ENCODE measurements at places on chromosomes 13 and 19.
A peak's percentile ranks its signal among the peaks of the same experiment; 100 is the strongest.

DNA sequence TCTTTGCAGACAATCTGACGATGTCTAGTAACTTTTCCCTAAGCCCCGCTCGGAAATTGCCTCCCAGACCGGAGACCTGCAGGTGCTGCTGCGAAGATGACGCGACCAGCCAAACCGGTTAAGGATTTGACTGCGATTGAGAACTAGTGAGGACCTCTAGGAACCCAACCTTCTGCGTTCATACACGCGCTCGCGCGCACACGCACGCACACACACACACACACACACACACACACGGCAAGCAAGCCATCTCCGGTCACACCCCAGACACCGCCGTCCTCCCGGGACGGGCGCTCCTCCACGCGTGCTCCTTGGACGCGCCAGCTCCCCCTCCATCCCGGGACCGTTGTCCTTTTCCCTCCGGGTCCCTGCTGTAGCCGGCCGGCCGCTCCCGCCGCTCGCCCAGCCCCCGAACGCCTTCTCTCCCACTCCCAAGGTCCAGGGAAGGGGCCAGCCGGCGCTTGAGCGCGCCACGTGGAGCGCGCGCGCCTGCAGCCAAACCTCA, 1.2 kb downstream of the TBC1D4 start:
- no peak overlapping the region for H3K27ac ChIP-seq
- no peaks in the 10 kb centered on the region for H3K36me3 ChIP-seq
- peaks cover 10% of the 10 kb centered on the region for H3K4me1 ChIP-seq
- H3K27me3 ChIP-seq: no peaks in the 10 kb centered on the region

- H3K27ac ChIP-seq: no peak overlapping the region
- H3K36me3 ChIP-seq: no peaks in the 10 kb centered on the region
- no peaks in the 10 kb centered on the region for H3K4me1 ChIP-seq
Observed at GRCh38 chr19:41166944-41167804, 25.8 kb upstream of the CYP2S1 start.

DNA sequence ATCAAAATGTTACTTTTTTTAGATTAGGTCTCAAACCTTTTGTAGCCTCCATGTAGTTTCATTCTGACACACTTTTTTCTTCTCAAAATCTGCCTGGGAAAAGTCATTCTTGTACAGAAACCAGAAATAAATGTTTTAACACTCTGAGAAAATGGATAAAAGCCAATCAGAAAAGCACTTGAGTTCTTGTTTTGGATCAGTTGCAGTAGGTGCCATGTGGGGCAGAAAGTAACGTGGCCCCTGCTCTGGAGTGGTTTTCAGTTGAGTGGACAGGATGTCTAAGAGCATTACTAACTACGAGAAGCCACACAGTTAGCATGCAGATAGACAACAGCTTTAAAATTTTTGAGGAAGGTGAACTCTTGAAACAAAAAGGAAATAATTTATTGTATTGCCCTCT, 19.1 kb downstream of the GPR183 start:
- H3K27ac ChIP-seq: no peak overlapping the region
- no peak overlapping the region for H3K4me3 ChIP-seq
- no peaks in the 10 kb centered on the region for H3K36me3 ChIP-seq
- H3K27me3 ChIP-seq: no peaks in the 10 kb centered on the region
- no peaks in the 10 kb centered on the region for H3K4me1 ChIP-seq

- no peaks in the 10 kb centered on the region for H3K4me1 ChIP-seq
- DNase-seq: no peak
- H3K36me3 ChIP-seq: no peaks in the 10 kb centered on the region
- no peak overlapping the region for H3K4me3 ChIP-seq
Observed at GRCh38 chr19:28367146-28367545, 845.8 kb downstream of the UQCRFS1 start.

GRCh38 chr13:108963846-108964600, 334.6 kb downstream of the MYO16 start:
- no peaks in the 10 kb centered on the region for H3K27me3 ChIP-seq
- peaks cover 7% of the 10 kb centered on the region for H3K4me1 ChIP-seq
- peak; percentile 89 for DNase-seq
- H3K27ac ChIP-seq: peak overlapping the region; percentile 40

DNA sequence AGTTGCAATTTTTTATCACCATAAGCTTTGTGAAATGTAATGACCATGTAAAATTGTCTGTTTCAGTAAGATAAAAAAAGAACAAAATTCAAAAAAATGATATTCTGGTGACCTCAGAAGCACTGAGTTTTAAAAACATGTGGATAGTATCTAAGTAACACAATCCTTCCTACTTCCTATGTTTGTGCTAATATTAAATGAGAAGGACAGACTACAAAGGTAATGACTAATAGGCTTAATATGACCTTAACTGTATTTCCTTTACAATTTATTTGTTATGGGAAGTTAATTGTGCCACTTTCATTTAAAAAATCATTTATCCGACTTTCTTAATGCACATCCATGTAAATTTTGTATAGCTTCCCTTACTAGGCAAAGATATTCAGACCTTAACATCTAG, 1030.4 kb upstream of the ATXN8OS start:
- no peaks in the 10 kb centered on the region for H3K36me3 ChIP-seq
- H3K27ac ChIP-seq: no peak overlapping the region
- H3K4me1 ChIP-seq: no peaks in the 10 kb centered on the region

GRCh38 chr19:29779921-29780320, 31.9 kb upstream of the CCNE1 start:
- no peak overlapping the region for H3K27ac ChIP-seq
- H3K36me3 ChIP-seq: no peaks in the 10 kb centered on the region
- no peaks in the 10 kb centered on the region for H3K27me3 ChIP-seq
- DNase-seq: no peak
- H3K4me3 ChIP-seq: no peak overlapping the region
- H3K4me1 ChIP-seq: no peaks in the 10 kb centered on the region

- H3K36me3 ChIP-seq: peaks cover 26% of the 10 kb centered on the region
- H3K27me3 ChIP-seq: no peaks in the 10 kb centered on the region
- no peak overlapping the region for H3K4me3 ChIP-seq
- no peak for DNase-seq
- no peaks in the 10 kb centered on the region for H3K4me1 ChIP-seq
- H3K27ac ChIP-seq: no peak overlapping the region
Observed at GRCh38 chr19:57506163-57506562, 6.4 kb downstream of the ZNF773 start.
